Foreskin keratinocyte (primary cell): ENCODE measurements at places on chromosomes 7 and 10. TPM values are rescaled to one million over a fixed set of nuclear protein-coding genes. Genes with fewer than 3 reads are reported as not detected.

PPP3CB gene
- polyA plus RNA-seq, result 21.1 and 24.0 TPM in 2 replicates

SPACDR gene
- polyA plus RNA-seq, result 0.77 and 1.1 TPM in 2 replicates

TMEM178B gene
- polyA plus RNA-seq, result not detected in 2 replicates

MYH16 gene
- 1.1 and 2.3 TPM in 2 replicates for polyA plus RNA-seq

CYP26C1 gene
- polyA plus RNA-seq, result not detected in 2 replicates

GHRHR gene
- not detected in 2 replicates for polyA plus RNA-seq

RELN gene
- polyA plus RNA-seq, result not detected in 2 replicates

SMKR1 gene
- polyA plus RNA-seq, result 0.78 and 1.0 TPM in 2 replicates

FAM241B gene
- polyA plus RNA-seq, result 6.8 and 15.7 TPM in 2 replicates

CFAP46 gene
- polyA plus RNA-seq, result 1.5 and 1.7 TPM in 2 replicates

FRMD4A gene
- polyA plus RNA-seq, result 10.7 and 14.7 TPM in 2 replicates
